ENCODE measurements at places on chromosomes 3 and 15. TPM values are rescaled to one million over a fixed set of nuclear protein-coding genes. Genes with fewer than 3 reads are reported as not detected.

CPA3 gene
- polyA plus RNA-seq: 0.11 TPM

TRMT10C gene
- 26.0 TPM for polyA plus RNA-seq

VEPH1 gene
- 0.25 TPM for polyA plus RNA-seq

CLSTN2 gene
- 3.7 TPM for polyA plus RNA-seq

ECE2 gene
- polyA plus RNA-seq: 2.6 TPM

MCF2L2 gene
- polyA plus RNA-seq: 0.07 TPM

DIS3L gene
- 21.2 TPM for polyA plus RNA-seq

MESP1 gene
- polyA plus RNA-seq: 5.7 TPM

CPN2 gene
- polyA plus RNA-seq: 0.07 TPM

SLC22A14 gene
- 0.11 TPM for polyA plus RNA-seq

GOLGA8N gene
- polyA plus RNA-seq: 7.9 TPM

GABRA5 gene
- 0.27 TPM for polyA plus RNA-seq

TMCO5A gene
- polyA plus RNA-seq: not detected

PRICKLE2 gene
- 2.3 TPM for polyA plus RNA-seq

TMOD2 gene
- 3.6 TPM for polyA plus RNA-seq

PSMA4 gene
- 137 TPM for polyA plus RNA-seq

ARPP21 gene
- polyA plus RNA-seq: 0.23 TPM

NAALADL2 gene
- 1.3 TPM for polyA plus RNA-seq

TTC14 gene
- polyA plus RNA-seq: 10.1 TPM

GOLGA6B gene
- polyA plus RNA-seq: not detected

CHRM5 gene
- polyA plus RNA-seq: not detected

MYRIP gene
- polyA plus RNA-seq: 2.4 TPM

LMOD3 gene
- polyA plus RNA-seq: 64.0 TPM

NOX5 gene
- polyA plus RNA-seq: 0.09 TPM

SGO1 gene
- not detected for polyA plus RNA-seq

TM4SF4 gene
- not detected for polyA plus RNA-seq

TM4SF1 gene
- 130 TPM for polyA plus RNA-seq

AHSG gene
- polyA plus RNA-seq: 0.05 TPM

DAZL gene
- not detected for polyA plus RNA-seq

LSAMP gene
- polyA plus RNA-seq: 1.4 TPM

PXK gene
- polyA plus RNA-seq: 7.7 TPM

NANOGP8 gene
- 0.09 TPM for polyA plus RNA-seq

SPINK8 gene
- not detected for polyA plus RNA-seq

TTC23 gene
- 8.4 TPM for polyA plus RNA-seq

Measured in right cardiac atrium (tissue), 5 donors.